ENCODE measurements at places on chromosomes 13 and 19.

DNA sequence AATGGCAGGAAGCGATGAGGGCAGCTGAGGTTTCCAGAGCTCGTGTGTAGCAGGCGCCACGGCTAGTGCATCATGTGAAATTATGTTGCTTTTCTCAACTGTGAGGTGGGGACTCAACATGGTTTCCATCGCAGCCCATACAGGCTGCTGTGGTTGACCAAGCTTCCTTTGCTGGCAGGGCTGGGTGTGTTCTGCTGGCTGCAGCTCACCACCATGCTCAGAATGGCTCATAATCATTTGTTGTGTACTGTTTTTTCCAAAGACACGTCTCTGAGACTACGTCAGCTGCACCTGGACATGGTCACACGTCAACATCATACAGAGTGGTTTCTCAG, 16.1 kb upstream of the RASA3 start:
- DNase-seq = peak; percentile 84

DNA sequence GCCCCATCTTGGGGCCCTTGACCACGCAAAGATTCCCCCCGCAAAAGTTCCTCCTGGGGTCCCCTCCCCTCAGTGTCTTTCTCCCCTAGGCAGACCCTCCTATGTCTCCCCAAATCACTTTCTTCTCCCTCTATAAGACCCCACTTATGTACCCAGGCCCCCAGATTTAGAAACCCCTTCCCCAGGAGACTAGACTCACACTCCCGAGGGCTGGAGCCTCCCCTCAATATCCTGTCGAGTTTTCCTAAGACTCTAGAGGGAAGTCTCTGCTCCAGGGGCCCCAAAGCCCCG, 1.4 kb downstream of the SLC1A5 start:
- no peak for DNase-seq

DNA sequence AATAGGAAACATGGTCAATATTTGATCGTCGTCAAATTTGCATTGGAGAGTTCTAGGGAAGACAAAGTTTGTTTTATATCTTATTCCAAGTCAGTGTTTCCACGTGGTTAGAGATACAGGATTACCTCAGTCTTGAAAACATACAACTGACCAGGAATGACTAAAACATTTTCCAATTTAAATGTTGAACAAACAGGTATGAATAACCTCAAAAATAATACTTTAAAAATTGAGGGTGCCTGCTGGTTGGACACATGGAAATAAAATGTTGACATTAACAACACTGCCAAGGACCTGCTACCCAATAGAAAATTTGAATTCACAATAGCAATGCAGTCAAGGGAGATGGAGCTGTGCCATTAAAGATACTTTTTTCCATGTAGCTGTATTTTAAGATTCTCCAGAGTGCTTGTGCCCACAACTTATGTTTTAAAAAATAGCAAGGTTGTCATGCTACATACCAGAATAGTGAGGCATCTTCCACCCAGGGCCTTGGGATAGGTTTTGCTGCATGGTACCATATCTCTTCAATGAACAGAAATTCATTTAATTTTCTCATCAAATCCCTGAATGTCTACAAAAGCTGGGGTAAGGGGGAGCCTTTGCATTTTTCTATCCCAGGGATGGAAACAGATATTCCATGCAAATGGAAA, 260.8 kb downstream of the EFNB2 start:
- no peak for DNase-seq

- no peak for DNase-seq
Observed at GRCh38 chr19:49216071-49216470, 58.5 kb downstream of the TRPM4 start.

GRCh38 chr19:42115219-42115618, 17.0 kb downstream of the POU2F2 start:
- DNase-seq = no peak

DNA sequence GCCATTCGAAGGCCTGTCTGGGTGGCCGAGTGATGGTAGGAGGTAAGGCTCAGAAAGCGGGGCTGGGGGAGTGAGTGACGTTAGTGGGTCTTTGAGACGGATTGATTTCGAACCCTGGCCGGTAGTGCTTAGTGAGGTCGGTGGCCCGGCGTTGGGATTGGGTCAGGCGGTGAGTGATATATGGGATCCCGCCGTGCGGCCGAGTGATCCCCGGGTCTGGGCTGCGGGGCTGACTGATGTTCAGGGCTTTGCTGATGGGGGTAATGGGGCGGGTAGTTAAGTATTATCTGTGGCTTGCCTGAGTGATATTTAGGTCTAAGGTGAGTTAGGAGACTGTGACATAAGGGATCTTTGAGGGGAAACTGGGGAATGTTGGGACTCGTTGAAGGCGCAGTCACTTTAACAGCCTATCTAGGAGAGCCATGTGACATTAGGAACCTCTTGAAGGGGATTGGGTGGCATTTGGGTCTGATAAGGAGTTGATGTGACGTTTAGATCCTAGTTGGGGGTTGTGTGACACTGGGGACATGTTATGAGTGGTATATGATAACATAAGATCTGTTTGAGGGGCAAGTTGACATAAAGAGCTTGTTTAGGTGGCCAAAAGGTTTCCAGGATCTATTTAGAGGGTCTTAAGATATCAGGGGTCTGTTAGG, 543 bp downstream of the PSMC4 start:
- no peak for DNase-seq

DNA sequence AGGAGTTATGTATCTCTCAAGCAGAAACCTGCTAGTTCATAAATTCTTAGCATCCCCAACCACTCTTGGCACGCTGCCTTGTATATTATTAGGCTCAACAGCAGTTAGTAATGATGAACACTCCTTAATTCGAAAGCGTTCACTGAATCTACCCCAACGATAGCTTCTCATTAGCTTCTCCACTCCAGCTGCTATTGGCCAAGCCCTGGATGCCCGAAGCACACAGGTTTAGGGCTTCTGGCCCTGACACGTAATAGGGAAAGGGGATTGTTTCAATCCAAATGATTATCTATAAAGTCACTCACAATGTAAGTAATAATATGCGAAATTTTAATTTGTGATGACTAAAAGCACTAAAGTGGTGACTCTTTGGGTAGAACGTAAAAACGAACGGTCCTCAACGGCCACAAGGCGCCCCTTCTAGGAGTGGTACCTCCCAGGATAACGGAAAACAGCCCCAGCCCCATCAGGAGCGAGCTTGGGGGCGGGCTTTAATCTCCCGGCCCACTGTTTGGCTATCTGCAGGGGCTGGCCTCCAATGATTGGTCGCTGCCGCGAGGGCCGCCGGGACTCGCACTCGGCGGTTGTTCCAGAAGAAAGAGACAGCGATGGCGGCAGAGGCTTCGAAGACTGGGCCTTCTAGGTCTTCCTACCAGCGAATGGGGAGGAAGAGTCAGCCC, at the start of gene RNF17:
RNF17 (plus strand) TSS at position 574 of the 680 bp plus-strand sequence; CDS start at position 609, 35 bp downstream.
- no peak for DNase-seq

- no peak for DNase-seq
Observed at GRCh38 chr13:112859128-112859816, 109.7 kb upstream of the MCF2L start.

DNA sequence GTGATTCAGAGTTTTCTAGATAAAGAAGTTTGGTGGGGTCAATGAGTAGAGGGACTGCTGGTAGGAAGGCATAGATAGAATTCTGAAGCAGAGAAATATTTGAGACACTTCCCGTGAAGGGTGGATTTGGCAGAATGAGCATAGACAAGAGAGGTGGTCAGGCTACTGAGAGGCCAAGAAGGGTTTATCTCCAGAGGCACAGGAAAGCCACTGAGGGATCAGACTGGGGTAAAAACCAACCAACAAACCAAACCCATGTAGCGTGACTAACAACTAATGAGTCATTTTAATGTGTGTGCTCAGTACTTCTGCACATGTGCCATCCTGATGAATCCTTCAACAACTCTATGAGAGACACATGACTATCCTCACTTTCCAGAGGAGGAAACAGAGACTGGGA, 60.0 kb upstream of the SERP2 start:
- no peak for DNase-seq

GRCh38 chr19:737591-738093, 13.3 kb upstream of the MISP start:
- peak; percentile 88 for DNase-seq

Data from GM13977 (cell line).